Pancreas (tissue), 10 donors: ENCODE measurements at places on chromosomes 3 and 15. TPM values are rescaled to one million over a fixed set of nuclear protein-coding genes. Genes with fewer than 3 reads are reported as not detected.
A peak's percentile ranks its signal among the peaks of the same experiment; 100 is the strongest.

DNA sequence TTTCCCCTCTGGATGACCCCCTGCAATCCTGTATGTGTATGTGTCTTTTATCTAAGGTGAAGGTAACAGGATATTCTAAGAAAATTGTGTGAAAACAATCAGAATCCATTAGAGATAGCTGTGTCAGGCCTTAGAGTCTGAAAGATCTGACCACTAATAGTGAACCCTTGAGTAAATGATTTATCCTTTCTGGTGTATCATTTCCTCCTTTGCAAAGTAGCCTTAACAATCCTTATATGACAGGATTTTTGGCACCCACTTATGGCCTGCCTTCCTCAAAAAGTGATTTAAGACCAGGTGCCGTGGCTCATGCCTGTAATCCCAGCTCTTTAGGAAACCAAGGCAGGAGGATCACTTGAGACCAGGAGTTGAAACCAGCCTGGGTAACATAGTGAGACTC, 110.2 kb downstream of the RBPMS2 start:
- DNase-seq = no peak
- no peaks in the 10 kb centered on the region for H3K27me3 ChIP-seq

DNA sequence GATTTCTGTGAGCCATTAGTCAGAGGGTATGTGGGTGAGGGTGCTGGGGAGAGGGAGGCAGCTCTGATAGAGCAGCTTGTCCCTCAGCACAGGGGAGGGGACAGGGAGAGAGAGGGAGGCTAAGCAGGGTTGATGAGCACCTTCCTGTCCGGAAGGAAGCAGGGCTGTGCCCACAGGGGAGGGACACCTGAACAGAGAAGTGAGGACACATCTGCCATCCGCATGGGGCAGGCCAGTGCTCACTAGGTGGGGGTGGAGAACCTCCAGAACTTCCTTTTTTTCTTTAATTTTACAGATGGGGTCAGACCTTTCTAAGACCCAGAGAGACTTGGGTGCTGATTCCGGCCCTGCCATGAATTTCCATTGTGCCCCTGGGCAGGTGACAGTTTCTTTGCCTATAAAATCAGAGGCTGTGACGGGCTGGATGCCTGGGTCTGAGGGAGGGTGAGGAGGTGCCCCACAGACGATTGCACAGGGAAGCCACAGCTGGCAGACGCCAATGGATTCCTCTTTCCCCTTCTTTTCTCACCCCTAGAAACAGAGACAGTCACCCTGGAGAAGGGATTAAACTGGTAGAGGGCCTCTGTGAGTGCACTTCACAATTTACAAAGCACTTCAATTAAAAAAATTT, 4.1 kb upstream of the TGM5 start:
- H3K27me3 ChIP-seq = no peaks in the 10 kb centered on the region
- no peaks in the 10 kb centered on the region for H3K4me1 ChIP-seq
- H3K27ac ChIP-seq = no peak overlapping the region
- no peaks in the 10 kb centered on the region for H3K36me3 ChIP-seq

DNA sequence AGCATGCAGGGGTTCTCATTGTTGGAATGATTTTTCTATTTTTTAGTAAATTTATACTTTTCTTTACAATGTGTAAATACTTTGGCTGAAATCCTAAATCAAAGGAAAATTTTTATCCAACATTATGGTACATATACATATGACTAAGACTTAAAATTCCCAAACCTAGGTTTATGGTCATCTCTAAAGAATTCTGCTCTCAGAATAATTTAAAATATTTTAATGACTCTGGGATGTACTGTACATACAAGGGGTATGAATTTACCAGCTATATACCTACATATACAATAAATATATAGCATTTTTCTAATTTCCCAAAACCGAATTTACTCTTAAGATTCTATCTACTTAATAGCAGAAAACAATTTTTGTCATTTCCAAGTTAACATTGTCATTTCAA, 137.9 kb upstream of the POU1F1 start:
- H3K4me3 ChIP-seq = no peak overlapping the region
- H3K36me3 ChIP-seq = no peaks in the 10 kb centered on the region
- H3K27me3 ChIP-seq = no peaks in the 10 kb centered on the region
- no peak for DNase-seq
- H3K4me1 ChIP-seq = no peaks in the 10 kb centered on the region
- no peak overlapping the region for H3K27ac ChIP-seq

- no peaks in the 10 kb centered on the region for H3K36me3 ChIP-seq
- no peak overlapping the region for H3K4me3 ChIP-seq
- H3K27ac ChIP-seq = no peak overlapping the region
- no peak for DNase-seq
These were observed 212.8 kb upstream of the TPRG1 start for GRCh38 chr3:188959013-188959412.

DNA sequence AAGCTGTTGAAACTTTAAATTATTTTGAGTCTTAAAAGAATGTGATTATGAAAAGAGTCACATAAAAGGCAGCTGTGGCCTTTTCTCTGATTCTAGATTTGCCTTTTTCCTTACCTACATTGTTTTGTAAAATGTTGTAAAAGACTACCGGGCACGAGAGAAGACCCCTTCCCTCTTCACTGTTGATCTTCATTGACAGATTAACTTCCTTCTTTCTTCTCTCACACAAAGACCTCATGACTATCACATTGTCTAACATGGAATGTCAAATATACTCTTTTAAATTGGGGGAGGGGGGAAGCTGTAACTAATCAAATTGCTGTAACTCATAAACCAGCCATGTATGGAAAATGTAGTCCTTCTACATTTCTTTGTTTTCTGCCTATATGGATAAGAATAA, 68.3 kb downstream of the OCA2 start:
- H3K27me3 ChIP-seq = no peaks in the 10 kb centered on the region
- H3K27ac ChIP-seq = no peak overlapping the region
- DNase-seq = no peak
- no peaks in the 10 kb centered on the region for H3K36me3 ChIP-seq
- no peaks in the 10 kb centered on the region for H3K4me1 ChIP-seq

GRCh38 chr15:70765504-70766281, 2.3 kb upstream of the UACA start:
- no peak overlapping the region for H3K27ac ChIP-seq
- DNase-seq = no peak
- no peak overlapping the region for H3K4me3 ChIP-seq
- no peaks in the 10 kb centered on the region for H3K36me3 ChIP-seq
- H3K27me3 ChIP-seq = no peaks in the 10 kb centered on the region

The ICE2 gene
- total RNA-seq = 15.5 TPM

DNA sequence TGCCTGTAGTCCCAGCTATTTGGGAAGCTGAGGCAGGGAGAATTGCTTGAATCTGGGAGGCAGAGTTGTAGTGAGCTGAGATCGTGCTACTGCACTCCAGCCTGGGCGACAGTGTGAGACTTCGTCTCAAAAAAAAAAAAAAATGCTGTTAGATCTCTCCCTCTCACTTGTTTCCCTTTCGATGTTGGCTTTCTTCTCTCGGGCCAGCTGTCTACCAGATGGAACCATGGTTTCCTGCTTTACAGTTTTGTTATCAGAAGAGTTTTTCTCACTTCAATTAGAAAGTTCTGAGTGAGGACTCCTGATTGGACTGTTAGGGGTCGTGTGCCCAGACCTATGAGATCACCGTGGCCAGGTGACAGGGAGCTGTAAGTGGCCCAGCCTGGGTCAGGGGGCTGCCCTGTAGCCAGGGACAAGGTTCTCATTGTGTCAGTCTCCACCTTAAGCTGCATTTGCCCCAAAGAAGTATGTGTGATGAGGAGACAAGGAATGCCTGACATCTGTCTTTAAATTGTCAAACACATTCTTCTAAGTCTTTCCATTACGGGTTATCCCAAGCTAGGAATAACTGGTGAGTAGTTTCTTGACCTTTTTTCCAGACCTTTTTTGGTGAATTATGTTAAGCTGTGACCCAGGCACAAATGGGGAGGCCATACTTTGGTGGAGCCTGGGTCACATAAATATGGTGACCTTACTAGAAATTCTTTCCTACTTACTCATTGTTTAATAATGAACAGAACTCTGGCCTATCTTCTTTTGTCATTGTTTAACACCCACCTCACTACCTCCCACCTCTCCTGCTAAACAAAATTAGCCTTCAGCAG, 25.2 kb downstream of the SNAPC5 start:
- no peak for DNase-seq
- no peak overlapping the region for H3K4me3 ChIP-seq
- H3K27ac ChIP-seq = no peak overlapping the region
- H3K27me3 ChIP-seq = no peaks in the 10 kb centered on the region
- H3K36me3 ChIP-seq = no peaks in the 10 kb centered on the region

The FBLN2 gene
- total RNA-seq = 3.9 TPM

- H3K27ac ChIP-seq = no peak overlapping the region
- H3K4me3 ChIP-seq = no peak overlapping the region
- no peaks in the 10 kb centered on the region for H3K4me1 ChIP-seq
- no peak for DNase-seq
- H3K27me3 ChIP-seq = no peaks in the 10 kb centered on the region
These were observed 123.3 kb upstream of the CHL1 start for GRCh38 chr3:73271-73670.

The MASP1 gene
- total RNA-seq = 1.0 TPM

The XCR1 gene
- not detected for total RNA-seq

DNA sequence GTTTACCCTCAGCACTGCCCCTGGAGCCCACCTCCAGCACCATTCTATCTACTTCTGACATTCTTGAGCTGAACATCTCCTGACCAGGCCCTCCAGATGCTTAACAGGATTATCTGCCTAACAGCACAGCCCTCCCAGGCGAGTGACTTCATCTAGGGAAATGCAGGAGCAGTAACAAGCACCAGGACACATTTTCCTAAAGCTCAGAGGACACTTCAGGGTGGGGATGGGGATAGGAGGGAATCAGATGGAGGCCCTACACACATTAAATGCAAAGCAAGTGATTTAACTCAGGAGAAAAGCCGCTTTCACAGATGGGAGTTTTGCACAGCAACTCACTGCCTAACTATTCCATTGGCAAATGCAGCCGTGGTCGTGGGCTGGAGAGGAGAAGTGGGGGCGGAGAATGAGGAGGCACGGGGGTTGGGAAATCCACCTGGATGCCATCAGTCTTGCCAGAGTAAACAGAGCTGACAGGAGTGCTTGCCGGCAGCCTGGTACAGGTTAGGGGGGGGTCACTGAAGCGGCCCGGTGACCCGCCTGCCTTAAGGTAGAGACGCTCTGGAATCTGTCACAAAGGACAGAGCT, 21.3 kb upstream of the BNC1 start:
- H3K27me3 ChIP-seq = no peaks in the 10 kb centered on the region
- H3K4me1 ChIP-seq = no peaks in the 10 kb centered on the region
- DNase-seq = no peak

DNA sequence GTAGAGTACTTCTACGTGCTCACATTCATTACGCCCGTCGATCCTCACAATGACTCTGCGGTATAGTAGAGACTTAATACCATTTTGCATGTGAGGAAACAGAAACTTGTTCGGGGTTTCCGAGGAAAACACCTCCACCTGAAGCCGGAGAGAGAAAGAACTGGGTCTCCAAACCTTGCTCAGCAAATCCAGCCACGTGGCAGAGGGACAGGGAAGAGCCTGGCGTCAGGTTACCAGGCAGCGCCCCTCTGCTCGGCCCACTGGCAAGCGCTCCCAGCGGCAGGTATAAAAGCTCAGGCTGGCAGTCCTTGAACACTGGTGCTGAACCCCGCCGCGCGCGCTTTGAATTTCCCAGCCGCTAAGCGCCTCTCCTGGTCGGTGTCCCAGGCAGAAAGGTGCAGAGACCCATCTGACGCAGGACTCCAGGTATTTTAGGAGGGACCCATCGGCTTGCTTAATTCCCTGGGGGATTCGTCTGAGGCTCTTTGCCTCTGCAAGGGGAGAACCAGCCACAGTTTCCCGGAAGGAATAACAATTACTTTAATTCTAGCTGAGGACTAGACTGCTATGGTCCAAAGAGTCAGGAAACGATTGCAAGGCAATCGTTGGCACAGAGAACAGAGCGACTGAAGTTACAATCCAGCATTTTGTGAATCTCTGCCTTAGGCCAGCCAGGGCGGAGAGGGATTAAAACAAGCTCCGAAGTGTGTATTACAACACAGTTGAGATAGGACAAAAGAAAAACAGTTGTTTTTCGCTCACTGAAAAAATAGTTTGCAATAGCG, at the start of gene C2CD4A:
Gene C2CD4A, plus strand, starts transcription at position 315 of the 785 bp plus-strand sequence. CDS start 637 bp downstream, outside the sequence.
- no peaks in the 10 kb centered on the region for H3K36me3 ChIP-seq
- peaks cover 16% of the 10 kb centered on the region for H3K4me1 ChIP-seq
- no peaks in the 10 kb centered on the region for H3K27me3 ChIP-seq
- peak within 1 kb of the TSS; percentile 88 for H3K27ac ChIP-seq
- peak within 1 kb of the TSS; percentile 31 for H3K4me3 ChIP-seq
- peak; percentile 95 for DNase-seq

The LTF gene
- total RNA-seq = 21.0 TPM

DNA sequence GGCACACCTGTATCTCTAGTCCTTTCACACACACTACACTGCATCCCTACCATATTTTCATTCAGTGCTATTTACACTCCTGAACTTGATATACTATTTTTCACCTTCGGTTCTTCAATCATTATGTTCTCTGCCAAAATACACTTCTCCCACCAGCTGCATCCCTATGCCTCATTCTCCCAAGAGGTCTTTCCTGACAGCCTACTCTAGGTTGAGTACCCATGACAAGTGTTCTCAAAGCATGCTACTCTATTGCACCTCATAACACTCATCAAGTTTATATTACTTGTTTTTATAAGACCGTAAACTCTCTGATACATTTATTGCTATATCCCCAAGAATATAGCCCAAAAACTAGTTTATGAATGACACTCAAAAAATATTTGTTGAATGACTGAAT, 549.5 kb downstream of the PYDC2 start:
- no peak overlapping the region for H3K4me3 ChIP-seq
- H3K36me3 ChIP-seq = no peaks in the 10 kb centered on the region
- no peaks in the 10 kb centered on the region for H3K27me3 ChIP-seq
- no peaks in the 10 kb centered on the region for H3K4me1 ChIP-seq

- no peak overlapping the region for H3K4me3 ChIP-seq
- no peaks in the 10 kb centered on the region for H3K4me1 ChIP-seq
- no peak for DNase-seq
- no peak overlapping the region for H3K27ac ChIP-seq
- no peaks in the 10 kb centered on the region for H3K27me3 ChIP-seq
These were observed 229.3 kb downstream of the MINAR1 start for GRCh38 chr15:79661411-79661810.

DNA sequence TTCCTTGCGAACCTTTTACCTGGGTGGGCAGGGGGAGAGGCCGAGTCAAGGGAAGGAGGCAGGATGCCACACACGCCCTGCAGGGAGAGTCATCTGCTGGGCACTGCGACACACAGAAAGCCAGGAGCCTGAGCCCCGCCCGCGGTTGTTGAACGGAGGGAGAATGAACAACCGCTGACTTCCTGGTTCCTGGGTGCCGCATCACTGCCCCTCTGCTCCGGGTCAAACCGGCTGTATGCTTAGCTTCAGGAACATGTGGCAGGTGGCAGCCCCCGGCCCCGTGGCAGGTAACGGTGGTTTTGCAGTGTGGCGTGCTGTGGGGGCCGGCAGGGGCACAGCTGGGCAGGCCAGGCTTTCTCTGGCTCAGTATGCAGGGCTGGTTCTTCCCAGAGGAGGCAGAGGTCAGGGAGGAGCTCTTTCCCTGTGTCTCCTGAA, 33.4 kb downstream of the APBA2 start:
- H3K27me3 ChIP-seq = no peaks in the 10 kb centered on the region
- H3K27ac ChIP-seq = no peak overlapping the region

The VPS13C gene
- 49.6 TPM for total RNA-seq
